Uterus (tissue), 4 donors: ENCODE measurements at places on chromosomes 12 and 14. TPM values are rescaled to one million over a fixed set of nuclear protein-coding genes. Genes with fewer than 3 reads are reported as not detected.

DNA sequence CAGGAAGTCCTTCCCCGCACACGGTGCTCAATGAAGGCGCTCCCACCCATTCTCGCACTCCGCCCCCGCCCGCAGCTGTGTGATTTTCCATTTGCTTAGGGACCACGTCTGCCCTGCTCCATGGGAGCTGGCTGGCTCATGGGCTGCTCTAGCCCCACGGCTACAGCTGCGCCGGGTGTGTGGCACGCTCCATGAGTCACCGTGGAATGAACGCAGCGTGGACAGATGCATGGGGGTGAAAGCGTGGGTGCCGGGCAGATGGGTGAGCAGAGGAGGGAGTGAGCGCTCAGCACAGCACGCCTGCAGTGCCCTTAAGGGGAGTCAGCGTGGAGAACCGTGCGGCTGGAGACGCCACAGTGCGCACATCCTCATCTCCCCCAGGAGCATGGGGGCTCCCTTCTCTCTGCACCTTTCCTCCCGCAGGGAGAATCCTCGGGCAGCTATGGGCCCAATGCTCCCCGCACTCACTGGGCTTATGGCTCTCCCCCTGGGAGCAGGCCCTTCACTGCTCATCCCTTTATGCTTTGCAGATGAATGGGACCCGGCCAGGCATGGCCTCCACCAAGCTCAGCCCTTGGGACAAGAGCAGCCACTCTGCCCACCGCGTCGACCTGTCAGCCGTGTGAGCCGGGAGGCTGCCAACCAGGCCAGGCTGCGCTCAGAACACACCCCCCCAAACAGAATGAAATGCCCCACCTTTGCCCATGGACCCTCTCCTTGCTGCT is 185.1 kb downstream of the ADGRD1 start:
- no peak for DNase-seq

DNA sequence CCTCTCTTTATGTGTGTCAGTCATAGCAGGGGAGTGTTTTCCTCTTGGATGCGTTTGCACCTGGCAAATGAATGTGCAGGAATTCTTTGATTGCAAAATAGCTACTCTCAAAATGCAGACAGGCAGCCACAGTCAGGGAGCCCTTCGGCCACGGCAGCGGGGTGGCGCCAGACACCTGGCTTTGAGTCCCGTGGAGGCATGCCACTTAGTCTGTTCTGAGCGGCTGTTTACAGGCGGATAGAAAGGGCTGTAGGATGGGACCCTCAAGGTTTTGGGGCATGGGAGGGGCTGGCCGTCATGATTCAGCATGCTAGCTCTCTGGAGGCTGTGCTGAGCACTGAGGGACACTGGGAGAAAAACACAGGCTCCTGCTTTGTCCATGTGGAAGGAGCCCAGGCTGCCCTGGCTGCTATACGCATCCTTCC is 117.1 kb downstream of the SLC25A47 start:
- peak; percentile 79 for DNase-seq

ADAM21 gene
- total RNA-seq, result not detected

HSPB8 gene
- total RNA-seq, result 36.6 TPM

RDH5 gene
- 13.1 TPM for total RNA-seq

ESRRB gene
- total RNA-seq, result not detected

- DNase-seq, result no peak
Measured at GRCh38 chr14:51880835-51881580, 20.6 kb downstream of the GNG2 start.

DNA sequence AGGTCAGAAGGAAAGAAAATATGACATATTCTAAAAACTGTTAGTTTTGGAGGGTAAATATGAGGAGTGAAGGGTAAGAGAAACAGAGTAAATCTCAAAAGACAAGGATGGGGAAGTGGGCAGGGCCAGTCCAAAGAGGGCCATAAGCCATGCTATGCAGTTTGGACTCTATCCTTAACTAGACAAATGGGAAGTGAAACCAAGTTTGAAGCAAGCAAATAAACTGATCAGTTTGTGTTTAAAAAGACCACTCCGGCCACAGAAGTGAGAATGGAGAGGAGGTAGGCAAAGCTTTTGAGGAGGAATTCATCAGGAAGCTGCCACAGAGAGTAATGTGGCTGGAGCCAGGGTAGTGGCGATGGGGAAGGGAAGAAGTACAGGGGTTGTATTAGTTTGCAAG is 37.5 kb upstream of the DAAM1 start:
- DNase-seq, result no peak

DNA sequence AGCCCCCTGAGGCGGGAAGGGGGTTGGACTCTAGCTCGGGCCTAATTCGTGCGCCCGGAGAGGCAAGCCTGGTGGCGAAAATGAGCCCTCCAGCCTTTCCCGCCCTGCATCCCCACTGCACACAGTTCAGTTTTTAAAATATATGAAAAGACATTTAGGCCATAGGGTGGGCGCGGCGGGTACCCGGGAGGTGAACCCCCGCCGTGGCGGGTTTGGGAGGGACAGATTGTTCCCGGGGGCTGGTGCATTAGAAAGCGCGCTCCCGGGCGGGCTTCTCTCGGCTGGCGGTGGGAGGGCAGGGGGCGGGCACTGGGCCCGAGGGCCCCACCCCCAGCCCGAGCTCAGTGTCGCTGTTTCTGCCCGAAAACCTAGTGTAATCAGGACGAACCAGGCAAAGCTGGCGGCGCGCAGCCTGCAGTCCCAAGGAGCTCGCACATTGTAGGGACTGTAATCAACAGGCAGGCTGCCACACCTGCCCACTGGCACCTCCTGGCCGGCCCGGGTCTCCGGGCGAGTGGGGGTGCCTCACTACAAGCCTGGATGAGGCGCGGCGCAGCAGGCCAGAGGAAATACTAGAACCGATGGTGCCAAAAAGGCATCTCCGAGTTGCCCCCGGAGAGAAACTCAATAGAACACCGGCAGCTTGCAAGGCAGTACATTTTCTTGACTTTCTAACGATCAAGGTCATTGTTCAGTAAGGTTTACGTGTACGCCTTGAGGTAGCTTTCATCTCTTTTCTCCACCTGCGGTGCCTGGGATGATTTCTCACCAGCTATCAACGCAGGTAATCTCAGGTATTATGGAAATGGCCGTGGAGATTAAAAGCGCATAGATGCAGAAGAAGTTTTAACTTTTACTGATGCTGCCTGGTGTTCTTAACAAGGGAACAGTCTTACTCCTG is 764 bp upstream of the SPTB start:
- peak; percentile 24 for DNase-seq

SERPINA1 gene
- 0.88 TPM for total RNA-seq

KRT85 gene
- total RNA-seq, result 0.76 TPM

PLD4 gene
- total RNA-seq, result 10.9 TPM

MIP gene
- total RNA-seq, result not detected

DNA sequence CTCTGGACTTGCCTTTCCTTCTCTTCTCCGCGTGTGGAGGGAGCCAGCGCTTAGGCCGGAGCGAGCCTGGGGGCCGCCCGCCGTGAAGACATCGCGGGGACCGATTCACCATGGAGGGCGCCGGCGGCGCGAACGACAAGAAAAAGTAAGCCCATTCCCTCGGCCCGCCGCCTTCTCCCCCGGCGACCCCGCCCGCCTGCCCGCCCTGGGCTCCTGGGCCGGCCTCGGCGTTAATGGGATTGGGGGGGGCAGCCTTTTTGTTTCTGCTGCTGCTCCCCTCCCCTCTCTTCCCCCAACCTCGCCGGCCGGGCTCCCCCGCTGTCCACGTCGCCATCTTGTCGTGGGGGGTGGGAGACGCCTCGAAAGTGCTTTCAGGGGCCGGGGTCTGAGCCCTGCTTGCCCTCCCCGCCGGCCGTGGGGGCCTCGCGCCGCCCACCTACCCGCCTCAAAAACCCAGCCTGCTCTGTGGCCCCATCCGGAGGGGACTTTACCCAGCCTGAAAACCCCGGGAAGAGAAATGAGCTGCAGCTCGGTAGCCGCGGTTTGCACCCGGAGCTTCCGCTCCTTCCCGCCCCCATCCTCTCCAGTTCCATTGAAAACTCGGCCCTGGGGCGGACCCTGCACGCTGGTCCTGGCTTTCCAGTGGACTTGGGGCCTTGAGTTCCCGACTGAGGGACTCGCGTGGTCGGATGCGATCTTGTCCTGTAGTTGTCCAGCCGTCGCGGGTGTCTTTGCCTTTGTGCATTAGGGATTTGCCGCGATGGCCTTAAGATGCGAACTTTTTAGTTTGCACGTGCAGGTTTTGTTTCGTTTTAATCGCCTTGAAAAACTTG is 598 bp downstream of the HIF1A start:
- DNase-seq, result peak; percentile 40

GRCh38 chr14:53365486-53366130 is 212.5 kb upstream of the DDHD1 start:
- DNase-seq, result no peak

CARMIL3 gene
- not detected for total RNA-seq

REC8 gene
- 9.5 TPM for total RNA-seq

GALC gene
- 25.4 TPM for total RNA-seq

DNA sequence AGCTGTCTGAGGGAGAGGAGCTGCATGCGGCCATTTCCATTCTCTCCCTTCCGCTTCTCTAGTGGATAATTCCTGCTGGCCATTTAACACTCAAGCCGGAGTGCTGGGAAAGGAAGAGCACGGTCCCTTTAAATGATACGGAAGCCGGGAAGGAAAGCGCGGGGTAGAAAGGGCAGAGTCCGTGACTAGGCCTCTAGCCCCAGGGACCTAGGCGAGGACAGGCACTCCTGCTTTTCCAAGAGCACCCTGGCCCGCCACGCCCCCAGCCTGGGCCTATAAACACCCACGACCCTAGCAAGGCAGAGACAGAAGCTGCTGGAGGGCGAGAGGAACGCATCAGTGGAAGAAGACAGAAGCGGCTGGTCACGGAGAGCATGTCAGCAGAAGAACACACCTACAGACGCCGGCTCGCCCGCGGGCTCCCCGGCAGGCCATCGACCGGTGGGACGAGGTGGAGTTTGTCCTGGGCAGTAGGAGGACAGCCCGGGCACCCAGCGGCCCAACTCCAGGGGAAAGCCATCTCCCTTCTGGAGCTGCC is 1206.6 kb upstream of the TMEM132C start:
- DNase-seq, result no peak

GRCh38 chr12:32598688-32599087 is 80.4 kb upstream of the DNM1L start:
- DNase-seq, result no peak

RFX4 gene
- not detected for total RNA-seq

GRCh38 chr12:105107171-105107493 is 399 bp upstream of the WASHC4 start:
- DNase-seq, result no peak

GRCh38 chr12:48512855-48513254 is 12.6 kb upstream of the OR8S1 start:
- no peak for DNase-seq

- peak; percentile 47 for DNase-seq
Measured at GRCh38 chr14:92726135-92726932, 22.1 kb downstream of the LGMN start.

DNA sequence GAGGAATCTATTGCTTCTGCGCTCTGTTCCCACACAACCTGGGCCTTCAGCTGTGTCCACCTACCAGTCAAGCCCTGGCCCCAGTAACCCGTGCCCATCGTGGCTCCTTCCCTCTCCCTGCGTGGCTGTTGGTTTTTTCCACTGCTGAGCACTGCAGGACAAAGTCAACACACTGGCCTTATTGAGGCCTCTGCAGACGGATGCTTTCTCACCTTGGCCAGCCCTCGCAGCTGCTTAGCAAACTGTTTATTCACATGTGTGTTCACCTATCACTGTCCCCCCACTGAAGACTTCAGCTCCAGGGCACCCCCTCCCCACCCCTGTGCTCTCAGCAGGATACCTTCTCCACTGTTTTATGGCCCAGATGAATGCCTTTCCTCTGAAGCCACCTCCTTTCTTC is 12.8 kb upstream of the GPX2 start:
- no peak for DNase-seq
